ENCODE measurements at places on chromosomes 4 and X.

DNA sequence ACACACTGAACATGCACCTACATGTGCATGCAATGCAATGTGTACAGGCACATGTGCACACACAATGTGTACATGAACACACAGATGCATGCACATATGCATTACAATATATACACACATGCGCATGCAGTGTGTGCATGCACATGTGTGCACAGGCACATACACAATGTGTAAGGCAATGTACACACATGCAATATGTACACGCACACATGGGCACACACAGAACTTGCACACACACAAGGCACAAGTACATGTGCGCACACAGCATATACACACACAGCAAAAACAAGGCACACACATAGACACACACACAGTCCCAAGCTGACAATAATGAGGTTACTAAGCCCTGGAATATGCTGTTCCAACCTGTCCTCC is 76.3 kb downstream of the EVC2 start:
- no peak for DNase-seq

GRCh38 chr4:17448689-17449088 is 63.2 kb downstream of the QDPR start:
- DNase-seq, result peak; percentile 68

- no peak for DNase-seq
These were observed 166.5 kb downstream of the MAML3 start for GRCh38 chr4:139987502-139987850.

DNA sequence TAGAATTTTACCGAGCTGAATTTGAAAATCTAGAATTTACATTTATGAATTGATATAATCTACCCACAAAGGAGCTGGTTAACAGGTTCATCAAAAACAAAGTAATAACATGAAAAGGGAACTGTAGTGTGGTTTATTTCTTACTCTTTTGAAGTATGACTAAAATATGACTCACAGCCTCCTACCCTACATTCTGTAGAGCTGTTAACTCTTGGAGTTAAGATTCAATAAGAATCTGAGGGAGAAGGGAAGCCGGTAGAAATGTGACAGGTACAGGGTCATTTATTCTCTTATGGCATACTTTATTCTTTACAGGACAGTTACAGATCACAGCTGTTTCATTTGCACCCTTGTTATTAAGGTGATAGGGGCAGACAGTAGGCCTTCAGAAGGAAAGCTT is 132.2 kb upstream of the FAM47B start:
- DNase-seq, result peak; percentile 30

DNA sequence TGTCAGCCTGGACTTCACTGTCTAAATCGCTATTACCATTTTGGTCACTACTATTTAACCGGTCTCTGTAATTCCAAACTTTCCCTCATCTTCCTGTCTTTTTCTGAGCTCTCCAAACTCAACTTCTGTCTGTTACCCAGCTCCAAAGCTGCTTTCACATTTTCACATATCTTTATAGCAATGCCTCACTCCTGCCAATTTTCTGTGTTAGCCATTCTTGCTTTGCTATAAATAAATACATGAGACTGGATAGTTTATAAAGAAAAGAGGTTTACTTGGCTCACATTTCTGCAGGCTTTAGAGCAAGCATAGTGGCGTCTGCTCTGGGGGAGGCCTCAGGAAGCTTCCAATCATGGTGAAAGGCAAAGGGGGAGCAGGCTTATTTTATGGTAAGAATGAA is 368.3 kb upstream of the GNPDA2 start:
- DNase-seq, result no peak

- no peak for DNase-seq
These were observed 367.4 kb upstream of the ARX start for GRCh38 chrX:25383196-25383595.

- no peak for DNase-seq
These were observed 535 bp downstream of the WAS start for GRCh38 chrX:48684134-48684533.
